ENCODE measurements at places on chromosomes 12 and 14.

GRCh38 chr12:119544765-119545625 lies 48.6 kb upstream of the TMEM233 start:
- DNase-seq = peak; percentile 65
- no peaks in the 10 kb centered on the region for H3K36me3 ChIP-seq
- H3K27ac ChIP-seq = no peak overlapping the region
- no peak overlapping the region for H3K4me3 ChIP-seq

- H3K27ac ChIP-seq = no peak overlapping the region
- no peaks in the 10 kb centered on the region for H3K36me3 ChIP-seq
- H3K4me3 ChIP-seq = no peak overlapping the region
- no peak for DNase-seq
- no peaks in the 10 kb centered on the region for H3K27me3 ChIP-seq
Measured at GRCh38 chr12:105975351-105975750, 163.4 kb downstream of the NUAK1 start.

DNA sequence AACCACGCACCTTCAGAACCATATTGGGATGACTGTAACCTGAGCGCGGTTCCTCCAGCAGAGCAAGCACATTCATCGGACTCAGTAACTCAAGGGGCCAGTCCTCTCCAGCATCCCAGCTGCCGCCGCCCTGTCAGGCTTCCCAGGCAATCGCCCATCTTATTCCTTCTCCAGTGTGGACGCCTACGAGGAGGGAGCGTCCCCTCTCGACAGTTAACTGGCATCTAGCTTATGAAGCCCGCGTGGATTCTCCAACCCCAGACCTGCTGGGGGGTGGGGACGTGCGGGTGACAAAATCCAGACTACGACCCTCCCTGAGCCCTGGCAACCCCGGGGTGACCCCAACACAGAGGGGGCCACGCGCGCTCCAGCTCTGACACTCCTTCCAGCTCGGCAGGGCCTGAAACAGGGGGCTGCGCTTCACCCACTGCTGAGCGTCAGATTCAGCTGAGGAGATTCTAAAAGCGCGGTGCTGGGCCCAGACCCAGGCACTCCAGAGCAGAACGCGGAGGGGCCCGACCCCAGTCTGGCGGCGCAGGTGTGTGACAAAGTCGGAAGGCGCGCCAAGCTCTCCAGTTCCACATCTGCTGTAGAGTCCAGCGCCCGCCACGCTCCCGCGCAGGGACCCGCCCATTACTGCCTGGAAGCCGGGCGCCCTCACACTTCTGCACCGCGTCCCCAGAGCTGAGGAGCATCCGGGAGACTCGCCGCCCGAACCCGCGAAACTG lies 43.9 kb upstream of the ESR2 start:
- no peaks in the 10 kb centered on the region for H3K36me3 ChIP-seq
- no peak for DNase-seq
- H3K4me3 ChIP-seq = peak overlapping the region; percentile 73
- H3K27ac ChIP-seq = peak overlapping the region; percentile 68
- H3K27me3 ChIP-seq = no peaks in the 10 kb centered on the region

GRCh38 chr12:21129906-21130305 lies 1.1 kb upstream of the SLCO1B1 start:
- H3K4me1 ChIP-seq = no peaks in the 10 kb centered on the region
- no peak overlapping the region for H3K27ac ChIP-seq
- no peak overlapping the region for H3K4me3 ChIP-seq
- no peaks in the 10 kb centered on the region for H3K27me3 ChIP-seq

DNA sequence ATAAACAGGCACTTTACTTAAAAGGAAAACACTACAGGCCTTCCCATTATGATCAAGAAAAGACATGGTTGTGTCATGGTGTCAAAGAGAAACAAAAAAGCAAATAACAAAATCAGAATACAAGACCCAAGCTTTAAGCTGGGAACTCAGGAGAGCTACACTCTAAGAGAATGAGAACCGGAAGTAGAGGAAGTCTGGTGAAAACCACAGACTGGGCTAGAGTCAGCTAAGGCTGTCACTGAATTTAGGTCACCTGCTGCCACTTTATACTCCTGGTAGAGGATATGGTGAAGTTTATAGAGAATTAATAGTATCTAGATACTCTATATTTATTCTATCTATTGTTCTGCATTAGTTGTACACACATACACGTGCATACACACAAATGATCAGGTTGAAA lies 971.7 kb downstream of the FLRT2 start:
- no peak overlapping the region for H3K27ac ChIP-seq
- no peaks in the 10 kb centered on the region for H3K4me1 ChIP-seq
- no peak for DNase-seq
- no peaks in the 10 kb centered on the region for H3K27me3 ChIP-seq

GRCh38 chr12:56877195-56878009 lies 56.8 kb downstream of the SDR9C7 start:
- no peaks in the 10 kb centered on the region for H3K27me3 ChIP-seq
- H3K4me3 ChIP-seq = no peak overlapping the region
- H3K27ac ChIP-seq = no peak overlapping the region
- no peaks in the 10 kb centered on the region for H3K36me3 ChIP-seq
- DNase-seq = no peak

DNA sequence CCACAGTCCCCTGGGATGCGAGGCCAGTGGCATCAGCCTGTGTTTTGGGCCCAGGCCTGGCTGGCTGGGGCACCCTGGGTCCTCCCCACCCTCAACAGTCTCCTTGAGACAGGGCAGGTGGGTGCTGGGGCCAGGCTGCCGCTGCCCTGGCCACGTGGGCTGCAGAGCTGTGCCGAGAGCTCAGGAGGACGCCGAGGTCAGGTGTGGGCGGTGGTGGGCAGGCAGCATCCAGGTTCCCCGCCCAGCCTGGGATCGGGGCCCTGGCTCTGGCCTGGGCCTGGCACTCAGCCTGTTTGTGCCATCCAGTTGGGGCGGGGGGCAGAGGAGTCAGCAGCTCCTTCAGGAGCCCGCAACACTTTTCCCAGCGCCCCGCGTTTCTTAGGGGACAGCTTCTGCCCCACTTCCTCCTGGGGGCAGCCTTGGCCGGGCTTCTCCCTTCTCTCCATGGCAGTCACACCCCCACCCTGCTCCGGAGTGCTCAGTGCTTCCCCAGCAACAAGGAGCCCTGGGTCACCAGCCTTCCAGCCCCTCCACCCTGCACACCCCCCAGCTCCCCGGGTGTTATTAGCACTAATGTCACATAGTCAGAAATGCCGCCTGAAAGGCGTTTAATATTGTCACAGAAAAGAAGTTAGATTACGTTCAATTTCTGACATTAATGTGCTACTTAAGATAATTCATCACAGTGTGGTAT lies 30.8 kb downstream of the KIF26A start:
- H3K27ac ChIP-seq = no peak overlapping the region
- H3K4me3 ChIP-seq = no peak overlapping the region
- no peak for DNase-seq
- no peaks in the 10 kb centered on the region for H3K4me1 ChIP-seq

DNA sequence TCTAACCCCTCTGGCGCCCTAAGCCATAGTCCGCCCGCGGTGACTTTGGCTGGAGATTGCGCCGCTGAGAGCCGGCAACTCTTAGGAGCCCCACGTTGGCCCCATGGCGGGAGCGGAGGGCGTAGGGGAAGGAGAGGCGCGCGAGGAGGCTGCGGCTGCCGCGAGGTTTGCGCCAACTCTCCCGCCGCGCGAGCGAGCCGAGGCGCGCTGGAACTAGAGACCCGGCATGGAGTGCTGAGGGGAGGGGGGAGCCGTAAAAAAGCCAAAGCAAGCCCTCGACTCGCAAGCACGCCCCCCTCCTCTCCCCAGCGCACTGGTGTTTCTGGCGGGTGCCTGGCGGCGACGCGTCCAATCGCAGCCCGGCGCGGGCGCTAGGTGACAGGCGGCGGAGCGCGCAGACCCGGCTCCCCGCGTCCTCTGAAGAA lies at the start of gene SYT10:
Gene SYT10, minus strand, starts transcription at position 233 of the 425 bp plus-strand sequence. CDS start 297 bp downstream, outside the sequence.
- no peak for DNase-seq
- no peaks in the 10 kb centered on the region for H3K4me1 ChIP-seq
- H3K36me3 ChIP-seq = no peaks in the 10 kb centered on the region
- no peak within 1 kb of the TSS for H3K27ac ChIP-seq
- H3K4me3 ChIP-seq = peak within 1 kb of the TSS; percentile 54

DNA sequence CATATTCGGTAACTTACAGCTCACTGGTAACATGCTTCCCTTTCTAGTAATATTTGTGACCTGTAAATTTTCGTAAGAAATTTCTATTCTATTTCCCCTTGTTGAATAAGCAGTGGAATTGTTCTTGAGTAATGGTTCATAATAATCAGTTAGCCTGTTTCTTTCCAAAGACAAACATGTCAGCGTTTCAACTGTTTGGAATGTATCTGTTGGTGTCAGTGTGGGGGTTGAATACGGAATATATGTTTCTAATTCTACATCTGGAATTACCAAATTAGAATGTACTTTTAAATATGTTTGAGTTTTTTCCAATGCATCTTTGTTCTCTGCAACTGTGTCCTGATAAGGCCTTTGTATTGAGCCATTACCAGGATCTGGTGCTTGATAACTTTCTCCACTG lies 2.0 kb downstream of the BBS10 start:
- H3K27me3 ChIP-seq = no peaks in the 10 kb centered on the region
- H3K27ac ChIP-seq = no peak overlapping the region
- H3K4me1 ChIP-seq = peaks cover 22% of the 10 kb centered on the region
- H3K36me3 ChIP-seq = no peaks in the 10 kb centered on the region
- no peak for DNase-seq

GRCh38 chr14:92577321-92577742 lies 63.8 kb downstream of the RIN3 start:
- H3K27ac ChIP-seq = peak overlapping the region; percentile 66
- no peak overlapping the region for H3K4me3 ChIP-seq
- DNase-seq = no peak
- H3K36me3 ChIP-seq = peaks cover 15% of the 10 kb centered on the region
- no peaks in the 10 kb centered on the region for H3K27me3 ChIP-seq

Measured in ascending aorta (tissue), 2 donors.